ENCODE measurements at places on chromosomes 2 and 18.

GRCh38 chr2:171404261-171404660, 29.5 kb downstream of the METTL8 start:
- no peak for DNase-seq

DNA sequence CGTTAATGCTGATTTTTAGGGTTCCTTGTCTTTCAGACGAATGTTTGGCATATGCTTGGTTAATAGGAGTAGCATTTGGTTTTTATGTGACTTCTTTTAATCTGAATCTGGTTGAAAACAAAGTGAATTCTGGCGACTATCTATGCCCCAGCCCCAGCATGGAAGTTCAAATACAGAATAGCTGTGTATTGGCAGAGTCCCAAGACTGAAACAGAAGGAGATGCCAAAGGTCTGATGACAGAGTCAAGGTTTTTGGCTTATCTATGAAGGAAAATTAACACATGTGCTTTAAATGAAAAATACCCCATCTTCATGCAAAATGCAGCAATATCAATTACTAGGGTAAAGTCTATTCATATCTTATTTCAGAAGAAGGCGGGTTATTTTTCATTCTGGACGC, 734.8 kb upstream of the NXPH2 start:
- DNase-seq, result no peak

GRCh38 chr2:220687231-220687843, 884.8 kb downstream of the EPHA4 start:
- DNase-seq, result peak; percentile 23

- DNase-seq, result no peak
Measured at GRCh38 chr2:229901819-229902218, 20.0 kb downstream of the TRIP12 start.

- no peak for DNase-seq
Measured at GRCh38 chr18:42882122-42882521, 233.4 kb downstream of the RIT2 start.

DNA sequence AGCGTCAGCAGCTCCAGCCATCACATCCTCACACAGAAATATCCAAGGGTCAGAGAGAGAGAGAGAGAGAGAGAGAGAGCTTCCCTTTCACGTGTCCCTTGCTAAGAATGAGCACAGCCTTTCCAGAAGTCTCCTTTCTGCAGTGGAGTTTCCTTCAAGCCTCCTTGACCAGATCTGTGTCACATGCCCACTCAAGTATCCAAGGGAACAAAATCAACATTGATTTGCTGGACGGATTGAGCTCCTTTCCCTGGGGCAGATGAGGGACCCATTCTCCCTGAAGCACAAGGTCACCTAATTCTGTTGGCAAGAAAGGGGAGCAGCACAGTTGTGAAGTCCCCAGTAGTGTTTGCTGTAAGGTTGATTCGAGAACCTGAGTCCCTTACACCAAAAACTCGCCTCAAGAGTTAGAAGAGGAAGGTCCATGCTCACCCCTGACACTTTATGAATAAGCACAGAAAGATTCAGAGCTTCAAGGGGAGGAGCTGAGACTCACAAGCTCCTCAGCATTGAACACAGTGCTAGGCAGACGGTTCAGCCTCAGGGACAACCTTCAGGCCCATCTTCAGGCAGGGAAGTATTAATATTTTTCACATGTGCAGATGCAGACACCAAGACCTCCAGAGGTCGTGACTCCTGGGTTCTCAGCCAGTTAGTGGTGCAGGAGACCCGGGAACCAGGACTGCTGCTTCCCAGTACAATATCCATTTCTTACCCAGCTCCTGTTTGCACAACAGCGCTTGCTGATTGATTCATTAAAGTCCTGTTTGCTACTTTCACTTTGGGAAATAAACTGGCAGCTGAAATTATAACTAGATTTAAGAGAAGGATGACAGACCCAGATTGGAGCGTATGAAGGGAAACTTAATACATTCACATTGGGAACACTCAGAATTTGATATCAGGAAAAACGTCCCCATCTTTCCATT, 38.2 kb upstream of the MARCO start:
- no peak for DNase-seq

GRCh38 chr2:30968660-30969397, 161.6 kb upstream of the CAPN13 start:
- DNase-seq, result no peak

DNA sequence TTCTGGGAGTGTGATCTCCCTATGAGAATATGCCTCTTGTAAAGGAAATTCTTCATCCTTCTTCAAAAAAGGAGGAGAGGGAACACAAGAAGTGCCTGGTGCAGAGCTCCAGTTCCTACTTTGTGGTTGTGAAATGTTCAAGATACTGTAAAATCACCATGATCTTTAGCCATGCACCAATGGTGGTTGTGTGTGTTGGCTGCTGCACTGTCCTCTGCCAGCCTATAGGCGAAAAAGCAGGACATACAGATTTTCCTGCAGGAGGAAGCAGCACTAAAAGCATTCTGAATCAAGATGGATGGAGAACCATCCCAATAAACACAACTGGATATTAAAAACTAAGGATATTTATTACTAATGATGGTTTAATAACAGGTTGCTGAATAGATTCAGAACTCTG, 6.2 kb upstream of the KLHL14 start:
- no peak for DNase-seq

DNA sequence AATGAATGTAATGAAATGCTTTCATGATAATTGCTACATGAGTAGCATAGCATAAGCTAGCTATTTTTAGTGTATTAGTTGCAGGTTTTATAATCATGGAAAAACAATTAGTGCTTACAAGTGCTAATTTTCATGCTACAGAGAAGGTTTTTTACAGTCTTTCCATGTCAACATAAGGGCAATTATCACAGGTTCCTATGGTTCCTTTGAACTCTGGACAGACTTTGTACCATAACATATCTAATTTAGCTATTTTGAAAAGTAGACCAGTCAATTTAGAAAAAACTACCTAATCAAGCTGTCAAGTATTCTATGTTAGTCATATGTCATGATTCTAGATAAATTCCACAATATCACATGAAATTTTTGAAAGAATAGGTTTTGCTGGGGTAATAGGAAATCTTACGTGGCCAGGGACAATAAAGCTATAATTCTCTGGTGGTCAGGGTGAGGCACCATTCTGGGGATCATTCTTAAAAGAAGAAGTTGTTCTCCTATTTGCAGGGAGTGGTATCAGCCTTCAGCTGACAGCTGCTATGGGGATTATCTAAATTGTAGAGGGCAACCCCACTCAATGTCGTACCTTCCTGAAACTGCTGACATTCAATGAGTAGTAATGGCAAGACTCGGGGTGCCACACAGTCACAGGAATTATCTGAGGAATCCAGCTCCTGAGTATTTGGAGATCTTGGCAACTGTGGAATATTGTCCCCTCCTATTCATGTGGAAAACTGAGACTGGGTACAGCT, 724.0 kb upstream of the LINC00305 start:
- no peak for DNase-seq

- no peak for DNase-seq
Measured at GRCh38 chr2:76748581-76749296, 773.4 kb downstream of the LRRTM4 start.

DNA sequence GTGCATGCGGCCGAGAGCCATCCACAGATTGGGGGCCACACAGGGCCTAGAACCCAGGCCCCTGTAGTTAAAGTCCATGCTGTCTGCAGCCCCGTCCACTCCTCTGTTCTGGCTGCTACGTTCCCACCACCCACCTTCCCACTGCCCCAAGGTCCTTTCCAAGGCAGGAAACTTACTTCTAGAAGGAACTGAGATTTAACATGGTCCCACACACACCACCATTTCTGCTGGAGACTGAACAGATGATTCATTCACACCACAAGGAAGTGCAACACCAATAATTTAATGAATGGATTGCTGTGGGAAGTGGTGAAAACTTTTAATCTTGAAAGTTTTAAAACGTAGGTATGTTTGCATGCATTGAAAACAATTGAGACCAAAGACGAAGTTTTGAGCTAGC, 95.2 kb downstream of the LBH start:
- DNase-seq, result no peak

DNA sequence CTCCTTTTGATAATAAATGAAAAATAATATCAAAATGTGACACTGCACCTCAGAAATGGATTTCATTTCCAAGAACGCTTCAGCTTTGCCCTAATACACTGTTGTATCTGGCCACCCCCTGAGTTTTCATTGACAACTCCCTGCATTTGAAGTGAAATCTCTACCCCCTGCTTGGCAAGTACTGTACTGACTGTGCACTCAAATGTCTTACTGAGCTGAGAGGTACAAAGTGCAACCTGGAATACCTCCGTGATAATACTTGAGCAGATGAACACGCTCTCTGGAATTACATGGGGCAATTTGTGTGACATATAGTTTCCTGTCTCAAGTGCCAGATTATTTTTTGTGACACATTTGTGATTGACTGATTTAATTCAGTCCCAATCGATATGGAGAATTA, 231.1 kb downstream of the LRP1B start:
- no peak for DNase-seq

- DNase-seq, result no peak
Measured at GRCh38 chr2:209424781-209425470, 1.1 kb downstream of the MAP2 start.

- DNase-seq, result no peak
Measured at GRCh38 chr2:54624591-54625071, 98.8 kb upstream of the EML6 start.

DNA sequence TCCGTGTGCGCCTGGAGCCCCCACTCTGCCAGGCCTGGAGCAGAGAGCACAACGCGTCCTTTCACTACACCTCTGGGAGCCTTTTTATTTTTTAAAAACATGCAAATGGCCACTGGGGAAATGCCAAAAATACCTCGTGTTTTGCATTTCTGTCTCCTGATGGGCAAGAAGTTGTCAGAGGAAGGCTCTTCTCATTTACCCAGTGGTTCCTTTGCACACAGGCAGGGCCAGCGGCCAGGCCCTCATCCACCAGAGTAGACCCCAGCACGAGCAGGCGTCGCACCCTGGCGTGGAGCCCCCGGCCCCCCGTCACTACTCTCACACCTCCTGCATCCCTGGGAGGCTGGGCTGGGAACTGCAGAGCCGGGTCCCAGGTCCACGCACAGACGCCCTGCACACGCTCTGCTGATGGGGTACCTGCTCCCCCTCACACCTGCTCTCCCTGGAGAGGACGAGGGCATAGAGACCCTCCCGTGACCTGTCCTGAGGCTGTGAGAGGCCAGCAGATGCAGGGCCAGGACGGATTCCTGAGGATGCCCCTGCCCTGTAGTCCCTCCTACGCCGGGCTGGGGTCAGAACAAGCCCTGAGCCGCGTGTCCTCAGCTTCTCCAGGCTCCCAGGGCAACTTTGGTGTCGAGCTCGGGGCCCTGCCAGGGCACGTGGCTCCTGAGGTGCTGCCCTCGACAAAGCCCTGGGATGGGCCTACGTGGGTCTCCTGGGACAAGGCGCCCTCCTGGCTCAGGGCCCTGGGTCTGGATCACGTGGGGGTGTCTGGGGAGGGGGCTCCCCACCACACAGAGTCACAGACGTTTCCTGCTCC, 65.0 kb downstream of the NFATC1 start:
- DNase-seq, result no peak

GRCh38 chr2:207317378-207317984, 151.7 kb upstream of the KLF7 start:
- no peak for DNase-seq

DNA sequence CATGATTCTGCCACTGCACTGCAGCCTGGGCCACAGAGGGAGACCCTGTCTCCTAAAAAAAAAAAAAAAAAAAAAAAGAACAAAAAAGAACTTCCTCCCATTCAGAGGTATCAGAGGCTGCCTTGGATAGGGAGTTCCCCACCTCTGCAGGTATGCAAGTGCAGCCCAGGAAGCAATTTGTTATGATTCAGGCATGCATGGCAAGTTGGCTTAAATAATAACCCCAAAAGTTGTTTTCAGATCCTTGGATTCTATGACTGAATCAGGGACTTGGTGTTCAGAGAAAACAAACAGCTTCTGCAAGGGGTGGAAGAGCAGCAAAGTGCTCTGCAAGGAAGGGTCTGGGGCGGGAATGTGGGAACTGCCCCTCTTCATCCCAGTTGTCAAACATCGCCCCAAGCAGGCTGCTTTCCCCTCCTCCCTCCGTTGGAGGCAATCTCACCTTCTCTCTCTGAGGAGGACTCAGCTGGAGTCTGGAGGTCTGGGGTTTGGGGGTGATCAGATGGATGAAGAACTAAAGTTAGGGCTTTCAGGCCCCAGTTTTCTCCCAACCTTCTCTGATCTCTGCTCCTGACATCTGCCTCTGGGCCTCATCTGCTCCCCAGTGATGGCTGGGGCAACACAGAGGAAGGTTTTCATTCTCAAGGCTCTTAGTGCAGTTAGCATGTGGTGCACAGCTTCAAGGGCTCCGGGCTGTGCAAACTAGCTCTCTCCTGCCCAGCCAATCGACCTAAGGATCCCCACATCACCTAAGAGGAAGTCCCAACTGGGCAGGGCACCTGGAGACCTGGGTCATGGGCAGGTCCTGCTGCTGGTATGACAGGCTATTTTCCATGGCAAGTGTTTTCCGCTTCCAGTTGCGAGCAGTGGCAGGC, 3.5 kb upstream of the GDF7 start:
- DNase-seq, result no peak

GRCh38 chr2:157283468-157283867, 26.0 kb downstream of the GALNT5 start:
- DNase-seq, result no peak

GRCh38 chr2:66840321-66841002, 405.5 kb downstream of the MEIS1 start:
- DNase-seq, result no peak

GRCh38 chr2:51722311-51722710, 690.4 kb upstream of the NRXN1 start:
- no peak for DNase-seq

DNA sequence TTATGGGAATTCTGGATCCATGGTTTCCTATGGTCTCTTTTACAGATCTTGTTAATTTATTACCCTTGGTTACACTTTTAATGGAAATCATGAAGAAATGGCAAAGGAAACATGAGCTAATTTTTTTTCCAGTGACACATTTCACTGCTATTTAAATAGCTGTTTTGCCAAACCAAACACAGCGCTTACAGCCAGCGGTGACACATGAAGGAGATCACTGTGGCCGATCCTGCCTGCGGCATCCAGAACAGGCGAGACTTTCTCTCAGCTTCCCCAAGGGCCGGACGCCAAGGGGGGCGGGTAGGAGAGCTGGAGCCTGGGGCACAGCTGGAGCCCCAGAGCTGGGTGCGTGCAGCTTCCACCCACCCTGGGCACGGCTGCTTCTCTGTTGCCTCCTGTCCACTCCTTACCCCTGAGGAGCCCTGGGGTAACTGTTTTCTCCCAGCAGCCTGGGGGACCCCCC, 81.4 kb upstream of the PKDCC start:
- DNase-seq, result no peak

- no peak for DNase-seq
Measured at GRCh38 chr18:37567061-37567993, 1.7 kb upstream of the CELF4 start.

Data from stimulated activated CD4-positive, alpha-beta T cell treated with anti-CD3 and anti-CD28 coated beads, Interleukin-1b, Interleukin-23, amount 100 ng/mL, for 24 hours (primary cell).